Glutamatergic neuron (in vitro differentiated cells): ENCODE measurements at places on chromosomes 7 and 10. TPM values are rescaled to one million over a fixed set of nuclear protein-coding genes. Genes with fewer than 3 reads are reported as not detected.
A peak's percentile ranks its signal among the peaks of the same experiment; 100 is the strongest.

DNA sequence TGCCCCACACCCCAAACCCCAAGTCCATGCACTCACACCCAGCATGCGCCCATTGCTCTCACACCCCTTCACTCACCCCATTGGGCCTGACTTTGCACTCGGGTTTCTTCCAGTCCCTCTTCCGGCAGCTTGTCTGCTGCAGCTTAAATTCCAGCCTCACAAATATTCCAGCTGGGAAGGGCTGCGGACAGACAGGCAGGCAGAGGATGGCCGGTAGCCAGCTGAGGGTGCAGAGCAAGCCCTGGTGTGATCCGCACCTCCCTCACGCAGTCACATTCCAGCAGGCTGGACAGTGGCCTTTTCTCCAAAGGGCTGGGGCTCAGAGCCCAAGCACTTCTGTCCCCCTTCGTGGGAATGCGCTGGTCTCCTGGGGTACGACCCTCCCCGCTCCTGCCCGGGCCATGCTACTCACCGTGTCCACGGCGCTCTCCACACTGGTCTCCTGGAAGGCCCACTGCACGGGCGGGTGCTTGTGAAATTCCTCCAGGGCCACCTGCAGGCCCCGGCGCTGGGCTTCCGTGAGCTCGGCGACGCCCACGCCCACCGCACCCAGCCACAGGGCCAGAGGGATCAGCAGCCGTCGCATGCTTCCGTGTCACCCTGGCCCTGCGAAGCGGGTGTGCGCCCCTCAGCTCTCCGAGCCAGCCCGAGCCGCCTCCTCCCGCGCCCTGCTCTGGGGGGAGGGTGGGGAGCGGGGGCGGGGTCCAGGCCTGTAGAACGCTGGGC, 1.2 kb downstream of the RARRES2 start:
- H3K36me3 ChIP-seq, result peaks cover 5% of the 10 kb centered on the region
- peaks cover 17% of the 10 kb centered on the region for H3K4me1 ChIP-seq
- DNase-seq, result no peak
- peaks cover 28% of the 10 kb centered on the region for H3K27me3 ChIP-seq
- H3K4me3 ChIP-seq, result no peak overlapping the region
- no peak overlapping the region for H3K27ac ChIP-seq

DNA sequence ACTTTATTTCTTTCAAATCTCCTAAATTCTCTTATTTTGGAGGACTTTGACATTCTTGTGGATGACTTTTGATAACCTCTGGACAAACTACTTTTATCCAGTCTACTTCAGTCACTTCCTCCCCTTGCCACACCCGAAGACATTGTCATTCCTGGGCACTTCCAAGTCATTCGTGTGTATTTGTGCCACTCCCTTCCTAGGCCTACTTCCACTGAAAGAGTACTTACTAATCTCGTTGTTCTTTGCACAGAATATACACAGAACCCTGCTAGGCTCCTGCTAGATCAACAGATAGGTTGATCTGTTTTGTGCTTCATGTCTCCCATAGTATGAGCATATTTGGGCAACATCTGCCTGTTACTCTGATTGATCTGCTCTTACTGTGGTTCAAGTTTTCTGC, 355.4 kb downstream of the HGF start:
- H3K4me1 ChIP-seq, result no peaks in the 10 kb centered on the region
- no peaks in the 10 kb centered on the region for H3K27me3 ChIP-seq
- no peak for DNase-seq
- H3K27ac ChIP-seq, result no peak overlapping the region
- no peaks in the 10 kb centered on the region for H3K36me3 ChIP-seq

DNA sequence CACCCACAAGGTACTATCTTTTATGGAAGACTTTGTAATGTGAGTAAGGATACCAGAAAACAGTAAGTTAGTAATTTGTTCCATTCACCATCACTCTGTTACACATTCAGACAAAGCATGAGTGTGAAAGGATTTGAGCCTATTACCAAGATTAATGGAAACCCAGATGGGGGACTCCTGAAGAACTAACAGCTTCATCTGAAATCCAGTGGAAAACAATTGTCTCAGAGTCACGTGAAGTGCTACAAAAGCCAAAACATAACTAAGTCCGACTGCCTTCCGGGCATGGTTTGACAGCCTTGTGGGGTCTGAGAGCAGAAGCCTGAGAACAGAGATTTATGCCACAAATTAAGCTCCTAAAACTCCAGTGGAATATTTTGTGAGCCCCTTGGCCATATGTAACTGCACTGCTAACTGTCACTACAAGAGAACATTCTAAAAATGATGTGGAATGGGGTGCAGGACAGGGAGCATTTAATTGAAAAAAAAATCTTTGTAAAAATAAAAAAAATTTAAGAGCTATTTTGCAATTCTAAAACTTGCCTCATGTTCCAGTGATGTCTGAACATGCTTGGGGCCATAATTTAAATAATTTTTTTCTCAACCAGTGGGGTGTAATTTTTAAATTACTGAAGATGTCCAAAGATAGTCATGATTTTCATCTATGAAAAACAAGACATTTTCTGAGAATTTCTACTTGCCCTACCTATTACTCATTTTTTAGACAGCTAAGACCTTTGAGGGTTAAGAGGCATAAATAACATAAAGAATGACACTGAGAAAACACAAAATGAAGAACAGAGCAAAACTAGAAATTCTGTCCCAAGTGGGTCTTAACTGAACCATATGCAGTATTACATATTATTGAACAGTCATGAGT, 555.0 kb downstream of the INHBA start:
- H3K4me3 ChIP-seq, result no peak overlapping the region
- H3K27ac ChIP-seq, result no peak overlapping the region
- H3K27me3 ChIP-seq, result no peaks in the 10 kb centered on the region
- no peaks in the 10 kb centered on the region for H3K36me3 ChIP-seq
- no peak for DNase-seq
- peaks cover 2% of the 10 kb centered on the region for H3K4me1 ChIP-seq

GRCh38 chr10:90407851-90408250, 450.0 kb downstream of the HTR7 start:
- DNase-seq, result no peak
- H3K27me3 ChIP-seq, result no peaks in the 10 kb centered on the region
- no peak overlapping the region for H3K4me3 ChIP-seq
- H3K27ac ChIP-seq, result no peak overlapping the region
- no peaks in the 10 kb centered on the region for H3K4me1 ChIP-seq

GRCh38 chr7:17769918-17770317, 170.4 kb downstream of the SNX13 start:
- H3K4me3 ChIP-seq, result no peak overlapping the region
- peaks cover 2% of the 10 kb centered on the region for H3K27me3 ChIP-seq
- peak; percentile 71 for DNase-seq
- H3K36me3 ChIP-seq, result no peaks in the 10 kb centered on the region

DNA sequence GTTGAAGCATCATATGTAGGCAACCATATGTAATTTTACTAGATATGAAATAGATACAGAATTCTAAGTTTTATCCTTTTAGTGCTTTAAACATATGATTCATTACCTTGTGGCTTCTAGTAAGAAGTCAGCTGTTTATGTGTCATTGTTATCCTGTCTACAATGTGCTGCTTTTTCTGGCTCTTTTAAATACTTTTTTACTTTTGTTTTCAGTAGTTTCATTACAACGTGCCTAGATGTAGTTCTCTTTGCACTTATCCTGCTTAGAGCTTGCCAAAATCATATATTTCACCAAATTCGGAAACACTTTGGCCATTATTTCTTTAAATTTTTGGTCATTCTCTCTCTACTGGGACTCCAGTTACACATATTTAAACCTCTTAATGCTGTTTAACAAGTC, 26.4 kb downstream of the YAE1 start:
- DNase-seq, result no peak
- no peaks in the 10 kb centered on the region for H3K27me3 ChIP-seq
- no peak overlapping the region for H3K27ac ChIP-seq
- H3K36me3 ChIP-seq, result no peaks in the 10 kb centered on the region
- no peak overlapping the region for H3K4me3 ChIP-seq

GRCh38 chr7:92874567-92874966, 38.2 kb upstream of the CDK6 start:
- H3K27ac ChIP-seq, result no peak overlapping the region
- no peaks in the 10 kb centered on the region for H3K27me3 ChIP-seq
- H3K36me3 ChIP-seq, result no peaks in the 10 kb centered on the region

DNA sequence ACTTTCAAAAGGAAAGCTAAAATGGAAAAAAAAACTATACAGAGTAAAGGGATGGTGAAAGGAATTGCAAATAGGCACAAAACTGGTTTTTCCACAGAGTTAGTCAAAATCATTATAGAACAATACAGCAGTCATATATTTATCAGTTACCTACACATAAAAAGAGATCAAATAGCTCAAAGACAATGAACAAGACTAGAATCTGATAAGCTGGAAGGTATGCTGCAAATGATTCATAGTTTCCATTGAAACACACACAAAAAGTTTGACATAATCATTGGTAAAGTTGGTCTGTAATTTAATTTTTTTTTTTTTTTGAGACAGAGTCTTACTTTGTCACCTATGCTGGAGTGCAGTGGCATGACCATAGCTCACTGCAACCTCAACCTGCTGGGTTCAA, 92.4 kb upstream of the SGCE start:
- peaks cover 4% of the 10 kb centered on the region for H3K36me3 ChIP-seq
- H3K4me1 ChIP-seq, result no peaks in the 10 kb centered on the region
- H3K27ac ChIP-seq, result no peak overlapping the region
- H3K4me3 ChIP-seq, result no peak overlapping the region
- no peak for DNase-seq

- no peaks in the 10 kb centered on the region for H3K27me3 ChIP-seq
- H3K4me1 ChIP-seq, result no peaks in the 10 kb centered on the region
- H3K27ac ChIP-seq, result no peak overlapping the region
- DNase-seq, result no peak
- no peak overlapping the region for H3K4me3 ChIP-seq
- no peaks in the 10 kb centered on the region for H3K36me3 ChIP-seq
Observed at GRCh38 chr10:27450225-27450624, 53.9 kb upstream of the RAB18 start.

DNA sequence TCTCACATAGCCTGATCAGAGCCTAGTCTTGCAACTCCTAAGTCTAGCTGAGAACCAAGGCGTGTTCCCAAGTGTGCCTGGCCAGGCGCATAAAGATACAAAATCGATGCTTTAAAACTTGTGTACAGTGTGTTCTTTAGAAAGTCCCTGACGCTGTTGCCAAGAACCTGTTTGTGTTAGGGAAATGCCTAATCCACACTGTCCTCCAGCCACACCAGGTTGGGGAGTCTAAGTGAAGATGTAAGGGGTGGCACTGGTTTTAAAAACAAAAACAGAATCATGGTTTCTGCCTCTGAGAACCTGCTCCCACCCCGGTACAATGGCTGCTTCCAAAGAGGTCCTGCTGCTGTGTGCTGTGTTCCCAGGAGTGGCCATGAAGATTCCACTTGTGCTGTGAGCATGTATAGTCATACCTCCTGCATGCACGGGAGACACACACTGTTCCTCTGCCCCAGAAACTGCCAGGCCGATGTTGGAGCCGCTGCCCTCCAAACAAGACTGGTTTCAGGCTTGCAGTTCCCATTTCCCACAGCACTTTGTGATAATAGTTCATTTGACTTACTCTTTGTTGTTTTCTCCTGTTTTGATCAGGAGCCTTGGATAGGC, 88.5 kb downstream of the CCNY start:
- DNase-seq, result no peak
- H3K4me1 ChIP-seq, result peaks cover 65% of the 10 kb centered on the region
- no peak overlapping the region for H3K27ac ChIP-seq
- H3K27me3 ChIP-seq, result peaks cover 18% of the 10 kb centered on the region
- H3K4me3 ChIP-seq, result peak overlapping the region; percentile 3

DNA sequence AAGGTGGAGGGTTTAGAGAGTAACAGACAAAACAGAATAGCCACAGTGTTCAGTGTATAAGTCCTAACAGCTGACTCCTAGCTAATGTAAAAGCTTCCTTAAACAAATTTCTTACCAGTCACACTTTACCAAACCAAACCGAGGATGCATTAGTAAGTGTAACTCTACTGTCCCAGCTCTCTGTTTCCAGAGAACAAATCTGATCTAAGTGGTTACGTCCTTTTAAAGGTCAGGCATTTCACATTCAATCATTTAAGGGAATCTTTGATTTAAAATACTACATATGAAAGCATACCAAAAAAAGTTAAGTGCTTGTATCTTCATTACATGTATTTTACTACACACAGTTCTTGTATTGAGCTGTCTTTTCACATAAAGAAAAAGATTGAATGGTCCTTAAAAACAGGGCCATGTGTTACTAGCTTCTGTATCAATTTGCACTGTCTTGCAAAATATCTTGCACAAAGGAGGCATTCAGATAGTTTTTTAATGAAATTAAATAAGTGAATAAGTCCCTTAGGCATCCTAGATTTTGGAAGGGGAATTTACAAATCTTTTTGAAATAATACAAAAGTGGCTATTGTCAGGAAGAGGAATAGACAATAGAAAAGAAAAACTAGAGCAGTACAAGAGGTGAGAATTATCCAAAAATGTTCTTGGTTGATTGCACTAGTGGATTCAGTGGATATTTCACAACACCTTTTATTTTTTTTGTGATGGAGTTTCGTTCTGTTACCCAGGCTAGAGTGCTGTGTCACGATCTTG, 58.4 kb upstream of the SPOCK2 start:
- H3K36me3 ChIP-seq, result no peaks in the 10 kb centered on the region
- H3K27me3 ChIP-seq, result no peaks in the 10 kb centered on the region
- no peak overlapping the region for H3K4me3 ChIP-seq
- peaks cover 13% of the 10 kb centered on the region for H3K4me1 ChIP-seq

GRCh38 chr7:41975849-41976248, 261.2 kb downstream of the GLI3 start:
- no peaks in the 10 kb centered on the region for H3K4me1 ChIP-seq
- no peak overlapping the region for H3K27ac ChIP-seq

- H3K27me3 ChIP-seq, result peaks cover 2% of the 10 kb centered on the region
- H3K36me3 ChIP-seq, result no peaks in the 10 kb centered on the region
- DNase-seq, result no peak
- H3K4me3 ChIP-seq, result no peak overlapping the region
- H3K4me1 ChIP-seq, result peaks cover 5% of the 10 kb centered on the region
- H3K27ac ChIP-seq, result no peak overlapping the region
Observed at GRCh38 chr10:6542999-6543430, 37.1 kb downstream of the PRKCQ start.

GRCh38 chr10:18000601-18001000, 48.9 kb downstream of the SLC39A12 start:
- H3K4me3 ChIP-seq, result no peak overlapping the region
- no peak overlapping the region for H3K27ac ChIP-seq
- DNase-seq, result no peak
- no peaks in the 10 kb centered on the region for H3K36me3 ChIP-seq

DNA sequence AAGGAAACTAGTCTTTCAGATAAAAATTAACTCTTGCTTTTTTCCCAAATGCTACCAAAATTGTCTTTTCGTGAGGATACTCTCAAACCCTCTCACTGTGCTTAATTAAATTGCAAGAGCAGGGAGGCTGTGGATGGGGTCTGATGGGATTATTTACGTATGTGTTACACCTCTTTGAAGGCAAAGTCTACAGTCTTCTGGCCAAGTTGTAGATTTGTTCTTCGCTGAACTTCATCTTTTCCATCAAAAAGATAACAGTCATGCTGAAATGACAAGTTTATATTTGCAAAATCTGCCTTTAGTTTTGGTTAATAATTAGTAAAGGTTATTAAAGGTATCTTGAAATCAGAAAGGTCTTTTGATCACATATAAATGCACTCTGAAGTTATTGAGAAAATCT, 22.7 kb downstream of the A1CF start:
- no peak overlapping the region for H3K27ac ChIP-seq
- H3K36me3 ChIP-seq, result no peaks in the 10 kb centered on the region
- no peak for DNase-seq

- H3K27ac ChIP-seq, result no peak overlapping the region
- no peaks in the 10 kb centered on the region for H3K4me1 ChIP-seq
- DNase-seq, result no peak
- no peaks in the 10 kb centered on the region for H3K27me3 ChIP-seq
- no peaks in the 10 kb centered on the region for H3K36me3 ChIP-seq
Observed at GRCh38 chr10:88505265-88505664, 77.9 kb downstream of the RNLS start.

The LEP gene
- not detected for total RNA-seq

The CCDC146 gene
- total RNA-seq, result 3.7 TPM

The ZNF138 gene
- 31.7 TPM for total RNA-seq

The MBL2 gene
- not detected for total RNA-seq
